ENCODE measurements at places on chromosomes 1 and 21.

DNA sequence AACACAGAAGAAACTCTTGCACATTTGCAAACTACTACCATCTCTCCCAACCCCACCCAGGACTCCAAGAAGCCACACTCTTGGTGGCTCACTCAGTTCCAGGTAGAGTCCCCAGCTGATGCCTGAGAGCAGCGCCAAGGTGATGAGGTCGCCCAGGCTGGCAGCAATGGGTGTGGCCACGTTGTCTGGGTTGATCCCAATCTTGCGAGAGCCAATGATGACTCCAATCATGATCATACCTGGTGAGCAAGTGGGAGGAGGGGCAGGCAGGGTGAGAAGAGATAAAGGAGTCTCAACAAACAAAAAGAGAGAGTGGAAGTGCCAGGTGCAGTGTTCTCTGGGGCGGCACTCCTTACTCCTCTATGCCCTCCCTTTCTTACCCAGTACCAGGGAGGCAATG lies 14.4 kb downstream of the SLC41A1 start:
- DNase-seq: no peak

- no peak for DNase-seq
Observed at GRCh38 chr1:47683401-47683800, 245.6 kb downstream of the FOXD2 start.

GRCh38 chr1:74470251-74470650 lies 42.2 kb downstream of the LRRC53 start:
- no peak for DNase-seq

DNA sequence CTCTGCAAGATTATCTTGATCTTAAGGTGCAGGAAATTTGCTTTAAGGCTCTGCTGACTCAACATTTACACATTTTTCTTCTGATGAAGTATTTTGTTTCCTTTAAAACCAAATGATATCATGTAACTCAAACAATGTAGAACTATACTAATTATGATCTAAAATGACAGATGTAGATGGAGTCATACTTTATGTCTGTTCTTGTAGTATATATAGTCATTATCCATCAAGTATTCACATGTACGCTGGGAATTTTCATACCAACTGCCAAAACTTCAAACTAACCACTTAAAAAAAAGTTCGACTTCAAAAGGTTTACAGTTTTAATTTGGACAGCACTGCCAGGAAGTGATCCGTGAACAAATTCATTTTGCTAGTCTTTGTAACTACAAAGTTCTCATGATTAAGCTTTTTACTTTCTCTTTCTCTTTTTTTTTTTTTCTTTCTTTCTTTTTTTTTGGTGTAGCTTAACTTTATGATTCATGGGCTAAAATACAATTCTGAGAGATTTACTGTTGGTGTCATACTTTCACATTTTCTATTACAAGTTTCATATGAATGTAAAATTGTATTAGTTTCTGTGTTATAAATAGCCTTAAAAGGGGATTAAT lies 509.0 kb upstream of the CXADR start:
- no peak for DNase-seq

DNA sequence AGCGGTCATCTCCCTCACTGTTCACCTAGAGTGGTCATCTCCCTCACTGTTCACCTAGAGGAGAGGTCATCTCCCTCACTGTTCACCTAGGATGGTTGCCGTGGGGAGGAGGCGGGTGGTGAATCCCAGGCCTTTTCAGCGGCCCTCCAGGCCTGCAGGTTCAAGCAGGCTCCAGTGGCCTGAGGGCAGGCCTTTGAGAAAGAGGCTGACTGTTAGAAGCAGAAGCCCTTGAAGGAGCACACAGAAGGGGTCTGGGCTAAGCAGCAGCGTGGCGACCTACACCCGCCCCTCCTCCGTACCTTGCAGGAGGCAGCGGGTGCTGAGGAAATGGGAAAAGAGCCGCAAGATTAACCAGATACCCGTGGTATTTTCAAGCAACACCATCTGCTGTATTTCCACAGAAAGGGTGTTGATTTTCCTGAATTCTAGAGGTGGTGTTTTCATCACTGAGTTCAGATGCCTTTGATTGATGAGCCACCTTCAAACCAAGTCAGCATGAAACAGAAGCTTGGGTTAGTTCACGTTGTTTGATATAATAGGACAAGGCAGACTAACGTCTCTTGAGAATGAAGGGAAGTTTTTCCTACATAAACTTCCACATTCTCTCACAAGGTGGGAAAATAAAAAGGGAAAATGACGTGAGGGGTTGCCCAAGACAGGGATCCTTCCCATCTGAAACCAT lies 289.5 kb downstream of the KIF26B start:
- DNase-seq: no peak

GRCh38 chr1:185355947-185356346 lies 38.9 kb upstream of the IVNS1ABP start:
- no peak for DNase-seq

DNA sequence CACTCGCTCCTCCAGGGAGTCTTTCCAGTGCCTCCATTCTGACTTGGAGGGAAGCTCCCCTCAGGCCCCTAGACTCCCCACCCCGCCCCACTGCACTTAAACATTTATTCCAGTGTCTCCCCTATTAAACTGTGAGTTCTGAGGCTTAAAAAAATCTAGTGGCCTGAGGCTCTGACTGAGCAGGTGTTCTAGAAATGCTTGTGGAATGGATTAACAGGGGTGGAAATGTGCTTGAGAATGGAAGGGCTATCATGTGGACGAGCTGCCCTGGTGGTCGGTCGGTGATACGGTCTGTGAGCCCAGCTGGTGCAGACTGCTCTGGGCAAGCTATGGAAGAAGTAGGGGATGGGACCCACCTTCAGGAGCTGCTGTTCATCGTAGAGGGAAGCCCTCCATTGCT lies 130.2 kb downstream of the PEX14 start:
- DNase-seq: no peak

- no peak for DNase-seq
Observed at GRCh38 chr1:205916541-205916940, 26.7 kb downstream of the SLC26A9 start.

DNA sequence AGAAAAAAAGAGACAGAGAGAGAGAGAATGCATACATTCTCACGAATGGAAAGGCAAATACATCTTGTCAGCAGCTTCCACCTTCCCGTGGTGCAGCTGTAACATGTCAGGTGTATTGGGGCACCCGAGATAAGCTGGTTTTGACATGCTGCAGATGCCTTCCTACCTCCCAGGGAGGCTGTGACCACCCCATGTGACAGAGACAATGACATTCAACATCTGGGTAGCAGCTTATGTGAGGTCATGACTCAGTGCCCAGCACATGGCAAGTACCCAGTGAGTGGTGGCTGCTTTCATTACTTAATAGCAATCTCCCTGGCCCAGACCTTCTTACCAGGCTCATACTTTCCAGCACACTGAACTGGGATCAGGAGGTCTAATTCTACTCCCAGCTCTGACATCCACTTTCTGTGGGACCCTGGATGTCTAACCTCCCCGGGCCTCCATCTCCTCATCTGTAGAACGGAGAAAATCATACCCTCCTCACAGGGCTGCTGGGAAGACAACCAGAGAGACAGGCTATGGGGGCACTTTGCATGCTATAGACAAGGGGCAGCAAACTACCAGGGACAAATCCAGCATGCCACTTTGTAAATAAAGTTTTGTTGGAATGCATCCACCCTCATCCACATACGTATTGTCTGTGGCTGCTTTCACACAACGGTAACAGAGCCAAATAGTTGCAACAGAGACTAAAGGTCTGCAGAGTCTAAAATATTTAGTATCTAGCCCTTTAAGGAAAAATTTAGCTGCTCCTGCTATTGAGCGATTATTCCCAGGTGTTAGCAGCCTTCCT lies 38.5 kb upstream of the ZBTB40 start:
- DNase-seq: no peak

GRCh38 chr1:100895540-100896480 lies at the start of gene SLC30A7:
SLC30A7 (plus strand) TSS chr1:100896090; CDS start chr1:100896263, 173 bp downstream.
- DNase-seq: peak; percentile 91

Data from NCI-H345 (cell line).